ENCODE measurements at places on chromosomes 12 and 14.

- no peak for DNase-seq
Measured at GRCh38 chr14:103194256-103195045, 71.2 kb downstream of the TNFAIP2 start.

GRCh38 chr12:115024531-115024930 is 340.6 kb upstream of the TBX3 start:
- no peak for DNase-seq

DNA sequence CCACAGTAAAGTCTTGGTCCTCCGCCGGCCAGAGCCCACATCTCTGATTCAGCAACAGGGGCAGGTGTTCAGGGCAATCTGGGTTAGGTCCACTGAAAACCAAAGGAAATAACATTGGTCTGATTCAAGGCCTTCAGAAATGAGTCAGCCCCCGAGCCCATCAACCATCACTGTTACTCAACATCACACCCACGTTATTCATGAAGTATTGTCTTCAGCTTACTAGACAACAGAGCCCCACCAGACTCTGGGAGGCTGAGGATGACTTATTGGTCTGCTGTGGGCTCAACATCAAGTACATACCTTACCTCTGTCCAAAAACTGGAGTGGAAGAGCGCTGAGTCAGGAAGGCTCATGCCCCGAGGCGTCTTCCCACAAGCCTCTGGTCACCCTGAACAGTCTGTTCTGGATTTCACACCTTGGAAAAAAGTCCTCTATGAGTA is 97.5 kb downstream of the ZFP36L1 start:
- DNase-seq = no peak

- no peak for DNase-seq
Measured at GRCh38 chr14:93073910-93074769, 41.6 kb downstream of the ITPK1 start.

- DNase-seq = no peak
Measured at GRCh38 chr14:76695263-76695920, 65.9 kb upstream of the VASH1 start.

GRCh38 chr12:77229640-77230442 is 164.5 kb upstream of the E2F7 start:
- no peak for DNase-seq
